Trophoblast cell (in vitro differentiated cells and primary cell): ENCODE measurements at places on chromosomes 12 and 14.

DNA sequence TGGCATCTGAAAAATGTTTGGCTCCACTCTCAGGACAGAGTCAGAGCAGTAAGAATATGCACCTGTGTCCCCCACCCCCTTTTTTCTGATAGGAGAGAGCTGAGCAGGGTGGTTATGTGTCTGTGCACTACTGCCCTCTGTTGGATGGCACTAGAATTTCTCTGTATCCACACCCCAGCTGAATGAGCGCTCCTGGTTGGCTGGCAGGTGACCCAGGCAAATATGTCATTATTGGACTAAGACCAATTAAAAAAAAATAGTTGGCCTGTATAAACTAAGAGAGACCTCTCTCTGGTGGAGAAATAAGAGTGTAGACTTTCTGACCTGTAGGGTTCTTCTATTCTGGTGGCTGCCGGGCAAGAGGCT, 107.0 kb downstream of the PTCSC3 start:
- H3K4me1 ChIP-seq, result no peaks in the 10 kb centered on the region
- H3K36me3 ChIP-seq, result no peaks in the 10 kb centered on the region
- no peak overlapping the region for H3K27ac ChIP-seq
- H3K27me3 ChIP-seq, result no peaks in the 10 kb centered on the region

DNA sequence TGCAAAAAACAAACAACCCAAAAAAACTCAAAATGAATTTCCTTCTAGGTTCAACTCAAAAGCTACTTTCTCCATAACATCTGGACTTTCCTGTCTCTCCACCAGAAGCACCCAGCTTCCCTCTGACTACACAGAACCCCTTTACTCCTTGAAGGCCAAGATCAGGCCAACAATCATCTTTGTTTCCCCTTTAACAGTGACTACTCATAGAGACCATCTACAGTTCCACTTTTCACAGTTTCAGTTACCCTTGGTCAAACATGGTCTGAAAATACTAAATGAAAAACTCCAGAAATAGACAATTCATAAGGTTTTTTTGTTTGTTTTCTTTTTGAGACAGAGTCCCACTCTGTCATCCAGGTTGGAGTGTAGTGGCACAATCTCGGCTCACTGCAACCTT, 11.8 kb downstream of the GCH1 start:
- no peaks in the 10 kb centered on the region for H3K4me1 ChIP-seq
- H3K27me3 ChIP-seq, result no peaks in the 10 kb centered on the region
- H3K4me3 ChIP-seq, result no peak overlapping the region
- no peaks in the 10 kb centered on the region for H3K36me3 ChIP-seq
- H3K27ac ChIP-seq, result no peak overlapping the region

- no peak overlapping the region for H3K4me3 ChIP-seq
- H3K27me3 ChIP-seq, result no peaks in the 10 kb centered on the region
- no peak for DNase-seq
- H3K27ac ChIP-seq, result no peak overlapping the region
- peaks cover 29% of the 10 kb centered on the region for H3K4me1 ChIP-seq
These were observed 14.0 kb downstream of the CCND2 start for GRCh38 chr12:4287325-4288211.

GRCh38 chr12:112035219-112035785, 22.1 kb downstream of the ERP29 start:
- H3K27me3 ChIP-seq, result no peaks in the 10 kb centered on the region
- peaks cover 15% of the 10 kb centered on the region for H3K36me3 ChIP-seq
- no peak overlapping the region for H3K4me3 ChIP-seq
- DNase-seq, result no peak
- H3K27ac ChIP-seq, result no peak overlapping the region

DNA sequence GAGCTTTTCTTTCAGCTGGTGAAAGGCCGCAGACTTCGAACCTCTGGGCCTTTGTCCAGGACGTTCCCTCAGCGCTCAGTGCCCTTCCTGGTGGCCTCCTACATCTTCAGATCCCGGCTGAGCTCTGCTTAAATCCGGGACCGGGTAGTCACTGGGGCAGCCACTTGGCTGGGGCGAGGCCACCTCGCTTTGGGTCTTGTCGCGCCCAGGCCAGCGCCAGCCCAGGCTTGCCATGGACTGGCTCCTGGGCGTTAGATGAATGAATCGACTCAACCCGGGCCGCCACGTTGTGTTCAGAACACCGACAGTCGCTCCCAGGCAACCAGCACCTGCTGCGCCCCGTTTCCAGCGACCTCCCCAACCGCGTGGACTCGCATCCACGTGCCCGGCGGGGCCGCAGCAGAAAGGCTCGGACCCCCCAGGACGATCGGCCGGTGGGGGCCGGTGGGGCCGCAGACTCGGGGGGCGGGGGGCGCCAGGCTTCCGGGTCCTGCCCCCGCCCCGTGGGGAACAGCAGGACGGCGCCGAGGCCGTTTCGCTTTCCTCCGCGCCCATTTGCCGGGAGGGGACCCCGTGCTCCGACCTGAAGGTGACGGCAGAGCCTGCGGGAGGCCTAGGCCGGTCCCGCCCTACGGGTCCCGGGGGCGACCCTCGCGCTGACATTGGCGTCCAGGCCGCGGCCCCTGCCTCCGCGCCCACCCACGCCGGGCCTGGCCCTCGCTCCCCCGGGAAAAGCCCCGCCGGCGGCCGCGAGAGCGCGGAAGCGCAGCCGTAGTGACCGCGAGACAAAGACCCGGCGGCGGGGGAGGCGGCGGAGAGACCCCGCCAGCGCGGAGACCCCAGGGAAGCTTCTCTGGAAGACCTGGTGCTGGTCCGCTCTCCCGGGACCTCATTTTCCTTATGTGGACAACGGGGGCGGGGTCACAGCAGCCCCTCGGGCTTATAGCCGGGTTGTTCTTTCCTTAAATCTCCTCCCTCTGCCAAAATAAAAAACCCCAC, 37.3 kb upstream of the RCOR1 start:
- no peak overlapping the region for H3K27ac ChIP-seq
- H3K27me3 ChIP-seq, result no peaks in the 10 kb centered on the region
- no peaks in the 10 kb centered on the region for H3K36me3 ChIP-seq
- H3K4me1 ChIP-seq, result peaks cover 15% of the 10 kb centered on the region

DNA sequence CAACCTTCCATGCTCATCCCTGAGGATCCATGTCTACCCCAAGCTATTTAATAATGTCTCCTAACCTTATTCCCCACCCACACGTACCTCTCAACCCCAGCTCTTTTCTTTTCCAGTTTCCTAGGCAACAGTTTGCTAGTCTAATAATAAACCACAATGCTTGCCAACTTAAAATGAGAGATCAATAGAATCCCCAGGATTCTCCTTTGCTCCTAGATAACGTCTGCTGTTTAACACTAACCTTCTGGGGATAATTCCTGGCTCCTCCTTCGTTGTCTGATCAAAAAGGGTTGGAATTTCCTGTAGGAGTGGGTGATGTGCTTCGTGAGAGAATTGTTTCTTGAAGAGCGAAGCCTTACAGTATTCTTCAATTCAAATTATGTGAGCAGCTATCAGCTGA, 42.2 kb upstream of the DBX2 start:
- DNase-seq, result no peak
- H3K27me3 ChIP-seq, result no peaks in the 10 kb centered on the region
- no peaks in the 10 kb centered on the region for H3K4me1 ChIP-seq
- no peak overlapping the region for H3K27ac ChIP-seq
- no peaks in the 10 kb centered on the region for H3K36me3 ChIP-seq

DNA sequence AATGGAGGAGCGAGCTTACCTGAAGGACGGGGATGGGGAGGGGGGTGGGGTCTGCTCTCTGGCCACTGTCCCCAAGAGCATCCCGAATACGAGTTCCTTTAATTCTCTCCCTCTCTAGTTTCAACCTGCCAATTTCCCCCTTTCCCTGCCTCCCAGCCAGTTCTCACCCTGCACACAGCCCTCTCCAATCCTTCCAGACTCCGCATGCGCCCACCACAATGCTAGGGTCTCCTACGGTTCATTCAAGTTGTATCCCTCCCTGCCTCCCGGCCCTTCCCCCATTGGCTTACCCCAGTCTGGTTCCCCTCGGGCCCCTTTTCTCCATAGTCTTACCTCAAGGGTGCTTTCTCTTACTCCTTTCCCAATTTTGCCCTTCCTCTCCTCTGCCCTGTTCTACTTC, 708 bp upstream of the IGFBP6 start:
- no peak overlapping the region for H3K27ac ChIP-seq
- peaks cover 34% of the 10 kb centered on the region for H3K27me3 ChIP-seq
- peaks cover 12% of the 10 kb centered on the region for H3K4me1 ChIP-seq
- no peaks in the 10 kb centered on the region for H3K36me3 ChIP-seq
- no peak for DNase-seq

DNA sequence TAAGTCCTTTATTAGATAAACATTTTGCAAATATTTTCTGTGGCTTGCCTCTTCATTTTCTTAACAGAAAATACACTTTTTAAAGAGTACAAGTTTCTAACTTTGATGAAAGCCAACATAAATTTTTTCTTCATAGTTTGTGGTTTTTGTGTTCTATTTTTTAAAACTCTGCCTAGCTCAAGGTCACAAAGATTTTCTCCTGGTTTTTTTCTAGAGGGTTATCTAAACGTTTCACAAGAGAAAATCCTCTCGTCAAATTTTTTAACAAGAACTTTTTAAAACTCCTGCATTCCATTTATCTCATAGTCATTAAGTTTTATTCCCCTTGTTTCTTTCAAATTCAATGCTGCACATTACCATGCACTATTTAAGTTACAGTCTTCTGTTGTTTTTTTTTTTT, 8.2 kb downstream of the AREL1 start:
- no peak for DNase-seq
- no peaks in the 10 kb centered on the region for H3K4me1 ChIP-seq
- peaks cover 2% of the 10 kb centered on the region for H3K36me3 ChIP-seq
- no peak overlapping the region for H3K4me3 ChIP-seq

GRCh38 chr14:54105406-54105805, 148.8 kb upstream of the BMP4 start:
- no peaks in the 10 kb centered on the region for H3K4me1 ChIP-seq
- H3K4me3 ChIP-seq, result no peak overlapping the region
- H3K36me3 ChIP-seq, result no peaks in the 10 kb centered on the region

DNA sequence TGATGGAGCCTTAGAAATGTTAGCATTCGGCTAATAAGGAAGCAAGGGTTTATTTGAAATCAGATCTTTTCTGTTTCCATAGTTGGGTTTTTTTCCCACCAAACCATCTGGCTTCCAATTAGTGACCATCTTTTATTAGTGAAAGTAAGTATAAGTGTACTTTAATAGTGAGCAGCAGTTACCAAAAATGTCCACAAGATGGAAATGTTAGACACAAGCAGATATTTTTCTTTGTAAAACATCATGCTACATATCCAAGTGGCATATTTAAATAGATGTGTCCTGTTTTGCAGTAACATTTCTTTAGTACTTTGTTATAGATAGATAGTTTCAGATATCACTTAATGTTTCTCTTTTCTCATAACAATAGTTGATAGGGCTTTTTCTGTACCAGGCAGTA, 28.8 kb downstream of the YEATS4 start:
- no peak overlapping the region for H3K27ac ChIP-seq
- no peaks in the 10 kb centered on the region for H3K4me1 ChIP-seq
- no peak overlapping the region for H3K4me3 ChIP-seq
- peak; percentile 80 for DNase-seq
